ENCODE measurements at places on chromosomes 12 and 14. TPM values are rescaled to one million over a fixed set of nuclear protein-coding genes. Genes with fewer than 3 reads are reported as not detected.

The WNK1 gene
- total RNA-seq = 80.3 TPM

The RERG gene
- total RNA-seq = 0.20 TPM

The SYNE3 gene
- total RNA-seq = 1.0 TPM

The LALBA gene
- not detected for total RNA-seq

The DUSP6 gene
- 11.8 TPM for total RNA-seq

The ARID2 gene
- 9.6 TPM for total RNA-seq

The KCNH5 gene
- not detected for total RNA-seq
